ENCODE measurements at places on chromosomes 3 and 15. TPM values are rescaled to one million over a fixed set of nuclear protein-coding genes. Genes with fewer than 3 reads are reported as not detected.

HHLA2 gene
- 0.21 TPM for total RNA-seq

HDGFL3 gene
- total RNA-seq, result 11.2 TPM

GOLGA8H gene
- total RNA-seq, result 0.19 TPM

RBP2 gene
- not detected for total RNA-seq

PDCD6IP gene
- 139 TPM for total RNA-seq

EPHB3 gene
- total RNA-seq, result 0.43 TPM

PTPRG gene
- total RNA-seq, result not detected

ATP13A5 gene
- not detected for total RNA-seq

BHLHE40 gene
- 383 TPM for total RNA-seq

IGSF11 gene
- total RNA-seq, result 0.60 TPM

UBAP1L gene
- total RNA-seq, result 17.0 TPM

GOLGA6A gene
- total RNA-seq, result 0.53 TPM

RNF111 gene
- 61.1 TPM for total RNA-seq

AADAC gene
- total RNA-seq, result not detected

TMA7 gene
- total RNA-seq, result 236 TPM

TYRO3 gene
- total RNA-seq, result 0.24 TPM

TERC gene
- 4.3 TPM for total RNA-seq

NTRK3 gene
- not detected for total RNA-seq

IGDCC3 gene
- not detected for total RNA-seq

BNC1 gene
- total RNA-seq, result not detected

ALPK3 gene
- total RNA-seq, result 0.20 TPM

AADACL2 gene
- total RNA-seq, result not detected
